ENCODE measurements at places on chromosomes 7 and 10.

GRCh38 chr7:154927624-154928125 lies 75.2 kb downstream of the PAXIP1 start:
- DNase-seq, result peak; percentile 46

GRCh38 chr7:118214833-118215182 lies 9.7 kb upstream of the ANKRD7 start:
- DNase-seq, result no peak

DNA sequence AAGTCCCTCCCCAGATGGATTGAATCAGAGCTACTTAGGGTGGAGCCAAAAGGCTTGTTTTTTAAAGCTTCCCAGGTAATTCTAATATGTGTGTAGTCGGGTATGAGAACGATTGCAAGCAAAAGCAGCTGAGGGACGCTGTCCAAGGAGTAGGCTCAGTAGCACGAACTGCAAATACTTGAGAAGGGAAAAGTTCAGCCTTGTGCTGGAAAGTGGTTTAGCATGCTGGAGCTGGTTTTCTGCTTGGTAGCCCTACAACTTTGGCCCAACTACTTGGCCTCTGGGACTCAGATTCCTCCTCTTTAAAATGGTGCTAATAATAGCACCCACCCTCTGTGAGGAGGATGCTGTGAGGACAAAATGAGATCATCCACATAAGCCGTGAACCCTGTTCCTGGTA lies 76.2 kb downstream of the AHR start:
- DNase-seq, result no peak

DNA sequence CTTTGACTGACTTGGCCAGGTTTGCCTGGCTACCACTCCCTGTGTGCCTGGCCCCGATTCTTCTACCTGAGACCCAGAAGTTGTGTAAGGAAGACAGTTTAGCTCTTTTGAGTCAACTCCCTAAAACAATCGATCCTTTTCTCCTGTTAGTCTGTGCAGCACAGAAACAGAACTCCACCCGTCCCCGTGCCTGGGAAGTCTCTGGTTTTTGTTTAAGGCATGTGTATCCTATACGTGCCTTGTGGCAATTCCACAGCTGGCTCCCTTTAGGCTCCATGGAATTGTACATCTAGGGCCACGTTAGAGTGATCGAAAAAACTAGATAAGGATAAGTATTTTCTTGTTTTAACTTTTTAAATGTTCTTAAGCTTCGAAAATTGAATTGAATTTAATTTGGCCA lies 131.6 kb downstream of the BICC1 start:
- no peak for DNase-seq

DNA sequence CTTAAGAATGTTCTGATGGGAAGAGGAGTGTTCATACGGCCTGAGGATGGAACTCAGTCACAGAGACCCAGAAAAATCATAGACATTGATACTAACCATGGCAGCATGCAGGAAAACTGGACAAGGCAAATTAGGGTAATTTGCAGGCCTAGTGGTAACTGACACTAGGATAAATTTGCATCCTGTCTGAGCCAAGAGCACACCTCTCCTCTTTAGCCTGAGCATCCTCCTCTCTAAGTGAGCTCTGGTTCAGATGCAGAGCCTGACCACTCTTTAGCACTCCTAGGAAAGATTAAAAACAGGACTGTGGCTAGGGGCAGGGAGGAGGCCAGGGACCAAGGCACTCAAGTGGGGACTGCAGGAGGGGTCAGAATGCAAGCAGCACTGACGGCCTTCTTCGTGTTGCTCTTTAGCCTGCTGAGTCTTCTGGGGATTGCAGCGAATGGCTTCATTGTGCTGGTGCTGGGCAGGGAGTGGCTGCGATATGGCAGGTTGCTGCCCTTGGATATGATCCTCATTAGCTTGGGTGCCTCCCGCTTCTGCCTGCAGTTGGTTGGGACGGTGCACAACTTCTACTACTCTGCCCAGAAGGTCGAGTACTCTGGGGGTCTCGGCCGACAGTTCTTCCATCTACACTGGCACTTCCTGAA lies at the start of gene TAS2R41:
Gene TAS2R41 (plus strand): TSS at position 373 of the 650 bp plus-strand sequence. CDS start 0 bp downstream, at position 373.
- no peak for DNase-seq

Measured in stimulated activated CD8-positive, alpha-beta memory T cell treated with anti-CD3 and anti-CD28 coated beads, Interleukin-12 subunit alpha, Interleukin-12 subunit beta, amount 100 ng/mL, for 4 hours (primary cell).